ENCODE measurements at places on chromosomes 13 and 19.
A peak's percentile ranks its signal among the peaks of the same experiment; 100 is the strongest.

- DNase-seq, result no peak
Observed at GRCh38 chr19:41217741-41218140, 1.3 kb upstream of the AXL start.

GRCh38 chr19:43469160-43469480 lies 3.7 kb upstream of the LYPD3 start:
- DNase-seq, result peak; percentile 15

DNA sequence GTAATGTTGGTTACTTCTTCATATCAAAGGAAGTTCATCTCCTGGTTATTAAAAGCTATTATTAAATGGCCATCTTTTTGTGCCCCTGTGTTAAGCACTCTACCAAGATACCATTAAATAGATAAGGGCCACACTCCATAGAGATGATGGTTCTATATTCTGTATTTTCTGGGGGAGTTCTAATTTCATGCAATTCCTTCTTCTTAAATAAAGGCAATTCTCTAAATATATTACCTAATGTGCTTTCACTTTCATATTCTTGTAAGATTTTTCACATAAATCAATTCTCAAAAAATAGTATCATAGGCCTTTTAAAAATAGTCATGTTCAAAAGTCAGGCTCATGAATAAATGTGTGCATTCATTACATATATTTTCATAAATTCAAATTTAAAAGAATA lies 47.0 kb upstream of the USPL1 start:
- DNase-seq, result no peak

GRCh38 chr13:38399535-38399934 lies 49.9 kb downstream of the UFM1 start:
- no peak for DNase-seq

DNA sequence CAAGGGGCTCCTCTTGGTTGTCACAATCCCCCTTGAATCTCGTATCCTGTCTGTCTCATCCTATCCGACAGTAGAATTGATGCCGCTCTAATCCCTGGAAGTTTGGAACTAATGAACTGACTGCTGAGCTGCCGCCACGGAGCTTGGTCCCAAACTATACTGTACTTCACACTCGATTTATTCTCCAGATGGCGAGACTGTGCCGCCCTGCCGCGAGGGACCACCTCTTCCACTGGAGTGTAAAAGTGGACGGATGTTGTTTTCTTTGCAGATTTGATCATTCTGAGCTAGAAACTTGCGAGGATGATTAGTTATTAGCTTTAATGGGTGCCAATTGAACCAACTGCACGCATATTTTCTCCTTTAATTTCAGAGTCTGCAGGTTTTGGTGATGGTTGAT lies 117.2 kb downstream of the ZIC5 start:
- DNase-seq, result no peak

DNA sequence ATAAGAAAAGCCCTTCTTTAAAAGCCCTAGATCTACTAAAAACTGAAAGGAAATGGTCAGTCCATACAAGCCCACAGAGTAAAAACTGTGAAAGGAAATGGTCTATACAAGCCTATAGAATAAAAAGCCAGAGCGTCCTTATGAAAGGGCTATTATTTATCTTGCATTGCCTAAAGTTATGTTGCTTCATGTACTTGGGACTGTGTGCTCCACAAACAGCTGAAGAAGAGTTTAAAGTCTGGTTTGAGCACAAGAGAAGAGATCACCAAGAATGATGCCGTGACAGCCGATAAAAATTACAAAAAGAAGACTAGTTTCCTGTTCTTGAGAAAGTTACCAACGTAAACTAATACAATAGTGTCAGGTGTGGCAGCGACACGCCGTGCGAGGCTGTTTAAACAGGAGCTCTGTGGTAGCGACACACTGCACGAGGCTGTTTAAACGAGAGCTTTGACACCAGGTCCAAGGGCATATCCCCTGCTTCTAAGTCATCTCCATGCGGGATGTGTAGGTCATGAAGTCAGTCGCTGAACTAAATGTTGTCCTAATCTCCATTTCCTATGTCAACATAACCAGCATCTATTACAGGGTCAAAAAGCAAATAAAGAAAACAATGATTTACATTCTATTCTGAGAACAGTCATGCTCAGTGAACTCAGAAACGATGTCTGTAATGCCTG lies 24.9 kb downstream of the PCID2 start:
- DNase-seq, result no peak

DNA sequence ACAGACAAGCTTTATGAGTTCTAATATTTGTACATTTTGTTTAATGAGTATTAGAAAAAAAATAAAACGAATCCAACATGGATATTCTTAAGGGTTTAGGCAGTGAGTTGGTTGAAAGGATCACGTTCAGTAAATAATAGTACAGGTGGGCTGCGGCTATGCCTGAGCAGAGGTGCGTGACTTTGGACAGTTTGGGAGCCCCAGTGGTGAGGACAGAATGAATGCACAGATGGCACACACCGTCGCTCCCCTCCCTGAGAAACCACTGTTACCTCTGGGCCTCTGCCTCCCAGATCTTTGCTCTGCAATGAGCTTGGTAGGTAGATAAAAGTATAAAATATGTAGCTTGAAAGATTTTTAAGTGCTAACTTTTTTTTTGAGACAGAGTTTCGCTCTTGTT lies 153.3 kb downstream of the SIPA1L3 start:
- no peak for DNase-seq

GRCh38 chr13:34757441-34757840 lies 184.6 kb upstream of the NBEA start:
- DNase-seq, result no peak

DNA sequence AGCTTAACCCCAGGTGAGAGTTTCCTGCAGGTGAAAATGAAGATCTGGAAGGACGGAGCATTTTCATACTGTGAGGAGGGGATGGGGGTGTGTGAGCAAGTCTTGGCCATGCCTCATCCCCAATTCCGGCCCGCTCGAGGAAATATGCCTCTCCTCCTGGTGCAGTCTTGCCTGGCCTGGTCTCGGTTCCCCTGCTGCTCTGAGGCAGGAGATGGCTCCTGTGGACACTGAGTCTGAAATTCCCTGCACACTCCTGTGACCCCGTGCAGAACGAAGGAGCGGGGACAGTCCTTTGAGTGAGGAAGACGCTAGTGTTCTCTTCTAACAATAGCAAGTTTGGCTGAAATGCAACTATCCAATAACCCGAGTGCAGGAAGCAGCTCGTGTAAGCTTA lies 329 bp upstream of the ZNF439 start:
- DNase-seq, result no peak

- no peak for DNase-seq
Observed at GRCh38 chr19:13008926-13009787, 13.9 kb downstream of the NFIX start.

GRCh38 chr13:47869776-47870175 lies 131.3 kb downstream of the SUCLA2 start:
- no peak for DNase-seq

- no peak for DNase-seq
Observed at GRCh38 chr19:4456476-4456842, 1.1 kb downstream of the UBXN6 start.

GRCh38 chr13:37070956-37071355 lies 11.5 kb upstream of the SUPT20H start:
- no peak for DNase-seq

- DNase-seq, result no peak
Observed at GRCh38 chr19:55443045-55443823, at the start of gene SHISA7. Gene SHISA7 (minus strand): TSS chr19:55443300. CDS start chr19:55442863, 437 bp downstream.

DNA sequence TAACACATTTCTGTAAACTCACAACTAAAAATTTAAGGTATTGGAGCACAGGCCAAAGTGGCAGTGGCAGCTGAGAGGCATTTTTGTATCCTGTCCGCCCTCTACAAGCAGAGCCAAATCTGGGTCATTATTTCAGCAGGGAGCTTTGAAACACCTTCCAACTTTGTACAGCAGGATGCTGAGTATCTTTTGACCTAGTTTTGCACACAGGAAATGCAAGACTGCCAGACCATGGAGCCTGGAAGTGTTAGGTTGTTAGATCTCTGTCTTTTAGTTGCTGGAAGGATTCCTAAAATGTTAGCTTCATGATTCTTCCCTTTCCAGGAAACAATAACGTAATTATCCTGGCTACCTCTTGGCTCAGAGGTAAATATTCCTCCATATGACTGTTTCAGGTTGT lies 148.6 kb upstream of the ATXN8OS start:
- no peak for DNase-seq

- DNase-seq, result no peak
Observed at GRCh38 chr13:66700117-66700601, 530.0 kb downstream of the PCDH9 start.

DNA sequence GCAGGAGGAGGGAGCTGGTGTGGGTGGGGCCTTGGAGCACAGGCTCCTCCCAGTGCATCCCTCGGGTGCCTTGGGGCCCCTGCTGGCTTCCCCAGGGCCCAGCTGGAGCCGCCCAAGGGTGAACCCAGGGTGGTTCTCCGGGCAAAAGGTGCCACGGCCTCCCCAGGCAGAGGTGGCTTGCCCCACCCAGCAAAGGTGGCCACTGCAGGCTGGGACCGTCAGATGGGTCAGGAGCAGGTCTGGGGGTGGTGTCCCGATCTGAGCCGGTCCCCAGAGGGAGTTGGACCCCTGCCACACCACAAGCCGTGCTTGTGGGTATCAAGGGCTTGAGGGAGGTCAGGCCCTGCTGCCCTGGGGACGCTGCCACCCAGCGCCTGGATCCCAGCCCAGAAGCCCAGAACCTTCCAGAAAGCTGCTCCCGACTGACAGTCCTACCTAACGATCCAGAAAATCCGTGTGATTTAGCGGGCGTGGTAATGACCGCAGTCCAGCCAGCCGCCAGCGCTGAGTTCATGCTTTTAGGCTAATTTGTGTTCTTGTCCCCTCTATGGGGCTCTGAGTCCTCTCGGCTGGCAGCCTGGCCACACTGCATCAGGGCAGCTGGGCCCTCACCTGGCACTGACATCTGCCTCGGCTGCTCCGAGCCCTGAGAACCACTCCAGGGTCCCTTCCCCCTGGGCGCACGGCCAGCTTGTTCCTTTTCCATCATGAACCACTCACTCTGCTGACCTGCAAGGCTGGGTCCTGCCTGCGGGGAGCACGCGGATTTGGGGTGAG lies 5.0 kb upstream of the GRIN3B start:
- no peak for DNase-seq

GRCh38 chr13:76596216-76596615 lies 290.0 kb downstream of the KCTD12 start:
- no peak for DNase-seq

GRCh38 chr19:47113850-47114651 lies 475 bp upstream of the ZC3H4 start:
- DNase-seq, result no peak

GRCh38 chr19:6229951-6230712 lies 49.6 kb downstream of the MLLT1 start:
- no peak for DNase-seq

GRCh38 chr19:48290401-48290770 lies 20.5 kb downstream of the ZNF114 start:
- DNase-seq, result no peak

GRCh38 chr19:37991176-37991835 lies 84.3 kb downstream of the SIPA1L3 start:
- DNase-seq, result no peak

GRCh38 chr13:58767566-58767965 lies 1136.0 kb downstream of the PCDH17 start:
- no peak for DNase-seq

- no peak for DNase-seq
Observed at GRCh38 chr13:39596685-39597084, 6.3 kb downstream of the LHFPL6 start.

- no peak for DNase-seq
Observed at GRCh38 chr13:36341718-36342117, 4.5 kb downstream of the SPART start.

GRCh38 chr19:12672744-12673143 lies 6.1 kb downstream of the WDR83 start:
- DNase-seq, result no peak

GRCh38 chr13:109274188-109274821 lies 512.1 kb downstream of the IRS2 start:
- DNase-seq, result no peak

DNA sequence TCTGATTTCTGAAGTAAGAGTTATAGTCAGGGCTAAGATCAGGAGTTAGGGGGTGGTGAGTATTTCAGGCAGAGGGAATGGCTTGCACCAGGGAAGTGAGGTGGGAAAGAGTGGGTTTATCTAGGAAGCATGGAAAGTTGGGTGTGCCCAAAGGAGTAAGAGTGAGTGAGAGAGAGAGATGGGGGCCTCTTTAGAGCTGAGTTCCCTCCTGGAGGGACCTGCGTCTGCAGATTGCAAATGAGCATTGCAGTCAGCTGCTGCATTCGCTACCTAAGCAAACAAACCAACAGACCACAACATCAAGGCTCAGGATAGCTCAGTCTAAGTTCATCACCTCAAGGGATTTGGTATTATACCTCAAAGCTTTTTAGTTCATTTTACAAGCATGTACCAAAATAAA lies 405.8 kb downstream of the FGF9 start:
- DNase-seq, result no peak

DNA sequence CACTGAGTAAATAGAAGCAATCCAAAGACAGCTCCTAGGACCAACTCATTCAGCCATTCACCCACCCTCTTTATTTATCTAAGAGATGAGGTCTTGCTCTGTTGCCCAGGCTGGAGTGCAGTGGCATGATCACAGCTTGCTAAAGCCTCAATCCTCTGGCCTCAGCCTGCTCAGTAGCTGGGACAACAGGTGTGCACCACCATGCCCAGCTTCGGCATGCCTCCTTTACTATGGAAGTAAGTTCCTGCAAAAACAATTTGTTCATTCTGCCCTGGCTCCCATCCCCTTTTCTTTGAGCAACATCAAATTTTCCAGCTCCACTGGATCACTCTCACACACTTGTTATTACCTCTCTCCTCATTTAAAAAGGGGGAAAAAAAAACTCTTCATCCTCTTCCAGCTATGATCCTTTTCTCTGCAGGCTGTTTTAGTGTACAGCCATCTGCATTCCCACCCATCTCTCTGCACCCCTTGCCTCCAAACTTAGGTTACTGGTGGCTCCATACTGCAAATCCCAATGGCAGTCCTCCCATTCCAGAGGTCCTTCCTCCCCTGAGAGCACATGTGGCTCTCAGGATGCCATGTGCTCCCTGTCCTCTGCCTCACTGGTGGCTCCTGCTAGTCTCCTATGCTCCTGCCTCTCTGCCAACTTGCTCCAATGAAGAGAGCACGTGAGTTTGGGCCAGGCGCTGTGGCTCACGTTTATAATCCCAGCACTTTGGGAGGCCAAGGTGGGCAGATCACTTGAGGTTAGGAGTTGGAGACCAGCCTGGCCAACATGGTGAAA lies 2.2 kb downstream of the ELOF1 start:
- no peak for DNase-seq

DNA sequence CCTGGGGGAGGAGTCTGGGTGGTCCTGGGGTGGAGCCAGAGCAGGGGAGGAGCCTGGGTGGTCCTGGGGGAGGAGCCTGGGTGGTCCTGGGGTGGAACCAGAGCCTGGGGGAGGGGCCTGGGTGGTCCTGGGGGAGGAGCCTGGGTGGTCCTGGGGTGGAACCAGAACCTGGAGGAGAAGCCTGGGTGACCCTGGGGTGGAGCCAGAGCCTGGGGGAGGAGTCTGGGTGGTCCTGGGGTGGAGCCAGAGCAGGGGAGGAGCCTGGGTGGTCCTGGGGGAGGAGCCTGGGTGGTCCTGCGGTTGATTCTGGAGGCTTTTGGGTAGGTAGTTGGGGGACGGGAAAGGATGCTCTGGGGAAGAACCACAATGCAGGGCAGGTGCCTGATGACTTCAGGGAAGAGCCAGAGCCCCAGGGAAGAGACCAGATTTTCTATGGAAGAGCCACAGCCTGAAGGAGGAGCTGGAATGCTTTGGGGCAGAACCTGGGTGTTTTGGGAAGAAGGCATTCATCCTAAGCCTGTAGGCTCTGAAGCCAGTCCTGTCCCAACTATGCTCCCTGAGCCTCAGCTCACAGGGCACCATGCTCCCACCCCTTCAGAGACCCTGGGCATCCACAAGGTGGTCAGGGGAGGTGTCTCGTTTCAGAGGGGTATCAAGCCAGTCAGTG lies 15.0 kb downstream of the MRPS12 start:
- no peak for DNase-seq
